Adrenal gland (tissue), 19 donors: ENCODE measurements at places on chromosomes 1 and 21. TPM values are rescaled to one million over a fixed set of nuclear protein-coding genes. Genes with fewer than 3 reads are reported as not detected.

ITLN2 gene
- not detected for total RNA-seq

RABGAP1L gene
- total RNA-seq, result 18.6 TPM

MCOLN3 gene
- total RNA-seq, result 183 TPM

RUSC1 gene
- 23.9 TPM for total RNA-seq

FGR gene
- total RNA-seq, result 5.2 TPM

KIRREL1 gene
- total RNA-seq, result 57.1 TPM

PLXNA2 gene
- total RNA-seq, result 5.9 TPM

ECM1 gene
- total RNA-seq, result 33.5 TPM

SELL gene
- total RNA-seq, result 2.5 TPM

GABRD gene
- 2.2 TPM for total RNA-seq

FAM131C gene
- total RNA-seq, result 12.0 TPM

DNA sequence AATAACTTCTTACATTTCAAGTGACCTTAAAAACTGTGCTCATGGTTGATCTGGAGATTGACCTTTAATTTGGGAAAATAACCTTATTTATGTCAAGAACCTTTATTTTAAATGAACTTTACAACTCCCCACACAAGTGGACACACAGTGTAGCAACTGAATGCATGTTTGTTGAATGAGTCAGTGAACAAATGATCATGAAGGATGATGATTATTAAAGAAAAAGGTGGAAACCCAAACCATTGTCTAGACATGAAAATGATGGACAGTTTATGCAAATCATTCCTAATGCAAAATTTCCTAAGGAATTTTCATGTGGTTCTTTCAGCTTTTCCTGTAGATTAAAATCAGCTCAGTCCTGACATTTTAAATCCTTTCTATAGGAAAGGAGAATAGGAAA, 439.8 kb upstream of the RUNX1 start:
- H3K4me3 ChIP-seq, result no peak overlapping the region
- H3K27ac ChIP-seq, result no peak overlapping the region
- no peak for DNase-seq
- no peaks in the 10 kb centered on the region for H3K4me1 ChIP-seq
- no peaks in the 10 kb centered on the region for H3K27me3 ChIP-seq
- H3K36me3 ChIP-seq, result no peaks in the 10 kb centered on the region

GRCh38 chr1:171346881-171347280, 32.9 kb downstream of the FMO4 start:
- H3K27me3 ChIP-seq, result no peaks in the 10 kb centered on the region
- H3K27ac ChIP-seq, result no peak overlapping the region
- H3K36me3 ChIP-seq, result no peaks in the 10 kb centered on the region
- no peak overlapping the region for H3K4me3 ChIP-seq
- peaks cover 7% of the 10 kb centered on the region for H3K4me1 ChIP-seq
- no peak for DNase-seq

- peak; percentile 48 for DNase-seq
- no peak overlapping the region for H3K4me3 ChIP-seq
- peaks cover 15% of the 10 kb centered on the region for H3K4me1 ChIP-seq
- H3K27me3 ChIP-seq, result no peaks in the 10 kb centered on the region
- H3K36me3 ChIP-seq, result no peaks in the 10 kb centered on the region
These were observed 12.4 kb downstream of the FMOD start for GRCh38 chr1:203338335-203339036.

GRCh38 chr1:25478633-25479032, 47.9 kb downstream of the MACO1 start:
- no peak overlapping the region for H3K27ac ChIP-seq
- H3K27me3 ChIP-seq, result no peaks in the 10 kb centered on the region
- no peak overlapping the region for H3K4me3 ChIP-seq
- H3K36me3 ChIP-seq, result no peaks in the 10 kb centered on the region
- DNase-seq, result no peak

DNA sequence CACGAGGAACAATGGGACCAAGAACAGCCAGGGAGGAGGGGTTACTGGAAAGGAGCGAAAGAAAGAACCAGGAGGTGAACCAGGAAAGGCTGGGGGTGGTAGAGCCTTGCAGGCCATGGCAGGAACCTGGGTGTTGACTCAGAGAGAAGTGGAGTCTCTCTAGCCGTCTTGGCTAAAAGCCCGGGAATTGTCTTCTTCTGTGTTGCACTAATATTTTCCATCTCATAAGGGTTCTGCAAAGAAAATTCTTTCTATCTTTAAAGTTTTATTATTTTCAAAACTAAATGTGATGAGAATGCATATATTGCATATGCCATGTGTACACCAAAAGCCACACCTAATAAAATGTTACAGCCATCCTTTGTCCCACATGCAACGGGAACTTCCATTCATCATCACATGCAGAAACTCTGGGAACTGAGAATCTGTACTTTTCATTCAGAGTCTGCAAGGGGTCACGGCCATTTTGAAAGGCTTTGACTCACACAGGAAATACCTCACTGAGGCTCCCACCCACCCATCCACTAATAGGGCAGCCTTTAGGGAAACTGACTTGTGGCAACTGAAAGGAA, 38.0 kb downstream of the ERG start:
- no peaks in the 10 kb centered on the region for H3K27me3 ChIP-seq
- H3K27ac ChIP-seq, result no peak overlapping the region
- H3K4me3 ChIP-seq, result no peak overlapping the region
- H3K4me1 ChIP-seq, result peaks cover 3% of the 10 kb centered on the region
- DNase-seq, result no peak
- no peaks in the 10 kb centered on the region for H3K36me3 ChIP-seq

DNA sequence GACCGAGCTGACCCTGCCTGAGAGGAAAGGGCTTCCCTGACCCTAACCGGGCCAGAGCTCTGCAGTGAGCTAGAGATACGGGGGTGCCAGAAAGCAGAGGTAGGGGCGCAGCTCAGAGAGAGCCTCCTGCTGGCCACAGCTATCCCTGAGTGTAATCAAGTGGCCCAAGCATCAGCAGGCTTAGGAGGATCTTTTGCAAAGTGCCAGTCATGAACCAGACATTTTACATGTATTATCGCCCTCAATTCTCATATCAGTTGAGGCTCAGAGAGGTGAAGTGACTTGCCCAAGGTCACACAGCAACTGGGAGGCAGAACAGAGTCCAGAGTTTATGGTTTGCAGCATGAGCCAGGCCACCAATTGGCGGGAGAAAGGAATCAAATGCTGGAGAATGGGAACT, 7.0 kb upstream of the ID3 start:
- DNase-seq, result no peak
- H3K27me3 ChIP-seq, result no peaks in the 10 kb centered on the region

- no peak overlapping the region for H3K4me3 ChIP-seq
- no peaks in the 10 kb centered on the region for H3K27me3 ChIP-seq
- H3K27ac ChIP-seq, result no peak overlapping the region
- peaks cover 4% of the 10 kb centered on the region for H3K4me1 ChIP-seq
- H3K36me3 ChIP-seq, result no peaks in the 10 kb centered on the region
These were observed 1183.7 kb downstream of the MRPL39 start for GRCh38 chr21:24423546-24423945.

- H3K4me1 ChIP-seq, result peaks cover 8% of the 10 kb centered on the region
- no peak overlapping the region for H3K27ac ChIP-seq
- H3K27me3 ChIP-seq, result peaks cover 11% of the 10 kb centered on the region
- no peak overlapping the region for H3K4me3 ChIP-seq
- no peaks in the 10 kb centered on the region for H3K36me3 ChIP-seq
These were observed 5.0 kb upstream of the CHD5 start for GRCh38 chr1:6185151-6185550.

DNA sequence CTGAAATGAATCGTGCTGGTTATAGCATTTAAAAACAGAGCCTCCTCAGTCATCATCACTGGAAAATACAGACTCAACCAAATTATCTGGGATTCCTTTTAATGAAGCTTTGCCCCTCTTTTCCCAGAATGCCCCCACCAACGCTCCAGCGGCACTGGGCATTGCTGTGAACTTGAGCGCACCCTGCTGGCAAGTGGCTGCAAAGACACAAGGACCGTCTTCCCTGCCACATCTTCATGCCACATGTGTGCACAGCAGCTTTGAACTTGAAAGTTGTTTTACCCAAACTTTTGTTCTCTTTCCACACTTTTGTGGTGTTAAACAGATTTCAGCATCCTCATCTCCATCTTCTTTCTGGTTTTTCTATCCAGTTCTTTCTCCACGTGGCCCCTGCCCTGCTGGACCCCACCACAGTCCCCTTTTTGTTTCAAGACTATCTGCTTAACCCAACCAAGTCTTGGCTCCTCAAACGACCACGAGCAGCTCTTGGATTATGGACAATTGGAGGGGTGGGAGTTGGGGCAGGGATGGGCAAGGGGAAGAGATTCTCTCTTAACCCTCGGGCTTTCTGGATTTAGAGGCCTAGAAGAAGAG, 12.8 kb upstream of the LMX1A start:
- H3K27ac ChIP-seq, result no peak overlapping the region
- no peaks in the 10 kb centered on the region for H3K36me3 ChIP-seq
- DNase-seq, result peak; percentile 60
- H3K4me3 ChIP-seq, result no peak overlapping the region
- no peaks in the 10 kb centered on the region for H3K4me1 ChIP-seq

GRCh38 chr1:232980986-232981560, 30.7 kb downstream of the NTPCR start:
- no peaks in the 10 kb centered on the region for H3K27me3 ChIP-seq
- peaks cover 2% of the 10 kb centered on the region for H3K4me1 ChIP-seq
- DNase-seq, result no peak
- no peak overlapping the region for H3K4me3 ChIP-seq
- H3K27ac ChIP-seq, result no peak overlapping the region
- H3K36me3 ChIP-seq, result no peaks in the 10 kb centered on the region

GRCh38 chr1:95233319-95233736, 682 bp upstream of the RWDD3 start:
- peaks cover 37% of the 10 kb centered on the region for H3K4me1 ChIP-seq
- peak overlapping the region; percentile 82 for H3K4me3 ChIP-seq
- H3K36me3 ChIP-seq, result no peaks in the 10 kb centered on the region

GRCh38 chr1:181493885-181494284, 10.6 kb downstream of the CACNA1E start:
- peaks cover 6% of the 10 kb centered on the region for H3K27me3 ChIP-seq
- no peak for DNase-seq
- no peak overlapping the region for H3K27ac ChIP-seq
- H3K4me1 ChIP-seq, result no peaks in the 10 kb centered on the region

GRCh38 chr21:25350056-25350455, 257.2 kb downstream of the MRPL39 start:
- no peaks in the 10 kb centered on the region for H3K4me1 ChIP-seq
- H3K4me3 ChIP-seq, result no peak overlapping the region
- DNase-seq, result no peak

- no peaks in the 10 kb centered on the region for H3K36me3 ChIP-seq
- H3K27ac ChIP-seq, result no peak overlapping the region
- no peaks in the 10 kb centered on the region for H3K4me1 ChIP-seq
- DNase-seq, result no peak
These were observed 64.8 kb upstream of the PPM1J start for GRCh38 chr1:112779665-112780526.

- H3K4me1 ChIP-seq, result no peaks in the 10 kb centered on the region
- H3K27me3 ChIP-seq, result no peaks in the 10 kb centered on the region
- H3K4me3 ChIP-seq, result no peak overlapping the region
- H3K36me3 ChIP-seq, result no peaks in the 10 kb centered on the region
- no peak overlapping the region for H3K27ac ChIP-seq
These were observed 79.4 kb upstream of the POU3F1 start for GRCh38 chr1:38125837-38126520.

- peaks cover 38% of the 10 kb centered on the region for H3K4me1 ChIP-seq
- H3K4me3 ChIP-seq, result no peak overlapping the region
- H3K27me3 ChIP-seq, result no peaks in the 10 kb centered on the region
- no peaks in the 10 kb centered on the region for H3K36me3 ChIP-seq
These were observed 21.3 kb upstream of the C1orf105 start for GRCh38 chr1:172398970-172399755.

DNA sequence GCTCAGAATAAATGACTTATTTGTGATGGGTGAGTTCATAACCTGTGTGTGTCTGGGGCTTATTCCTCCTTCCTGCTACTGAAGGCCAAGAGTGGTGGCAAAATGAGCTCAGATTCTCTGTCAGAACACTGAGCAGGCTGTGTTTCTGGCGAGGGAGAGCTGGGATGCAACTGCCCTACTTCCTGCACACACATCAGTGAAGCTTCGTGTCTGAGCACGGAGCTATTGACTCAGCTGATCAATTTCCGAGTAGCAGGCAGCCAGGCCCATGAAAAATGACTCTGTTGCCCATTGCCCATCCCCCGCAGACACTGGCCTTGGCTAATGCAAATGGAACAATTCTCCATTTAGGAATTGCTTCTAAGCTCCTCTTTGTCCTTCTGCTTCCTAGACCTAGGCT, 27.7 kb downstream of the TNR start:
- H3K27ac ChIP-seq, result no peak overlapping the region
- no peaks in the 10 kb centered on the region for H3K27me3 ChIP-seq
- H3K4me1 ChIP-seq, result no peaks in the 10 kb centered on the region
- H3K4me3 ChIP-seq, result no peak overlapping the region

DNA sequence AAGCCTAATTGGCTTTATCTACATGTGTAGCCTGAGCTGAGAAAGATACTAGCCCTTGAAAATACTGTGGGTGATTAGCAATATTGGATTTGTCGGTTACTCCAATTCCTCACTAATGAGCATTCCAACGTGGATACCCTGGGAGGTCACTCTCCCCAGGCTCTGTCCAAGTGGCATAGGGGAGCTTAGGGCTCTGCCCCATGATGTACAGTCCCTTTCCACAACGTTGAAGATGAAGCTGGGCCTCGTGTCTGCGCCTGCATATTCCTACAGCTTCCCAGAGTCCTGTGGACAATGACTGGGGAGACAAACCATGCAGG, 2.6 kb downstream of the RCC1 start:
- H3K27me3 ChIP-seq, result no peaks in the 10 kb centered on the region
- DNase-seq, result no peak
- H3K4me1 ChIP-seq, result peaks cover 54% of the 10 kb centered on the region
- H3K27ac ChIP-seq, result no peak overlapping the region

GRCh38 chr1:168599641-168600040, 23.2 kb downstream of the XCL1 start:
- H3K4me3 ChIP-seq, result no peak overlapping the region
- no peaks in the 10 kb centered on the region for H3K27me3 ChIP-seq
- H3K27ac ChIP-seq, result no peak overlapping the region
- no peaks in the 10 kb centered on the region for H3K4me1 ChIP-seq
- DNase-seq, result no peak

DNA sequence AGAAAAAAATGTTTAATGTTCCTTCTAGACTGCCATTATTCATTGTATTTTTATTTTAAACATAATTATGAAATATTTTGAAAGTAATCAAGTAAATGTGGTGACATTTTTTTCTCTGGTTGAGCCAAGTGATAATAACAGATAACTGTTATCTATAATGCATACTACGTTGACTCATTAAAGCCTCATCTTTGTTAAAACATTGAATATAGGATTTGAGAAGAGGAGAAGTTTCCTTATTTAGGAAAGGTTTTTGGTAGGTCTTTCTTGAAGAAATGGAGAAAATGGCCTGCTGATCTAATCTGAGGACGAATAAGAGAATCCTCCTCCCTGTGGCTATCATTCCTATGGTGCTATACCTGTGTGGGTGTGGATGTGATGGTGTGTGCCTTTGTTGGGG, 89.0 kb downstream of the NFIA start:
- no peak overlapping the region for H3K4me3 ChIP-seq
- H3K4me1 ChIP-seq, result peaks cover 63% of the 10 kb centered on the region
